SJSA1 (cell line): ENCODE measurements at places on chromosomes 12 and 14. TPM values are rescaled to one million over a fixed set of nuclear protein-coding genes. Genes with fewer than 3 reads are reported as not detected.
A peak's percentile ranks its signal among the peaks of the same experiment; 100 is the strongest.

DNA sequence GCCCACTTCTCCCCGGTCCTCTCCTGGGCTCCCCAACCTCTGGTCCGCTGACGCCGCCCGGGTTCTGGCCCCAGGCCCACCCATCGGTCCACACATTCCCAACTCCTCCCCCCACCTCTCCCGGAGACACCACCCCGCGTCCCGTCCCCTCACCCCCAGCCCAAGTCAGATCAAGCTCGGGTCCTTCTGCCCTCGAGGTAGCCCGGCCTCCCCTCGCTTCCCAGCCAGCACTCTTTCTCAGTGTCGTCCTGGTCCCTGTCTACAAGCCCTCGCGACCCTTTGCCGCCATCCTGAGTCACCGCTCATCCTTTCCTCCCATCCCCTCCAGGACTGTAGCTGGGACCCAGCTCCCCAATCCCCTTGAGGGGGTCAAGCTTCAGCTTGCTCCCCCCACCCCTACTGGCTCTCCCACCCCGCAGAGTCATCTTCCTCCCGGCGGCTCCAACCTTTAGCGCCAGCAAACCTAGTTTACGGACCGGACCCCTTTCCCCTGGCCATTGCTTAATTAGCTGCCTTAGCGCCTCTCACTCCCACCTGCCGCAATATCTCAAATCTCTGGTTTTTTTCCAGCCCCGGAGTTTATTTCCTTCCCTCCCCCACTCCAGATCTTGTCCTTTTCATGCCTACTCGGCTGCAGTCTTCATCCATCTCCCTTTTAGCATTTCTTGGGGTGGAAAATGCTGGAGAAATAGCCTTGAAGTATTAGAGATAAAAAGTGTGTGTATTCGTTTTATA is 1.1 kb downstream of the PPP4R4 start:
- peak overlapping the region; percentile 59 for H3K4me3 ChIP-seq
- no peaks in the 10 kb centered on the region for H3K36me3 ChIP-seq
- DNase-seq: no peak
- H3K27me3 ChIP-seq: peaks cover 15% of the 10 kb centered on the region; the same call in 1 of the 2 replicates

DNA sequence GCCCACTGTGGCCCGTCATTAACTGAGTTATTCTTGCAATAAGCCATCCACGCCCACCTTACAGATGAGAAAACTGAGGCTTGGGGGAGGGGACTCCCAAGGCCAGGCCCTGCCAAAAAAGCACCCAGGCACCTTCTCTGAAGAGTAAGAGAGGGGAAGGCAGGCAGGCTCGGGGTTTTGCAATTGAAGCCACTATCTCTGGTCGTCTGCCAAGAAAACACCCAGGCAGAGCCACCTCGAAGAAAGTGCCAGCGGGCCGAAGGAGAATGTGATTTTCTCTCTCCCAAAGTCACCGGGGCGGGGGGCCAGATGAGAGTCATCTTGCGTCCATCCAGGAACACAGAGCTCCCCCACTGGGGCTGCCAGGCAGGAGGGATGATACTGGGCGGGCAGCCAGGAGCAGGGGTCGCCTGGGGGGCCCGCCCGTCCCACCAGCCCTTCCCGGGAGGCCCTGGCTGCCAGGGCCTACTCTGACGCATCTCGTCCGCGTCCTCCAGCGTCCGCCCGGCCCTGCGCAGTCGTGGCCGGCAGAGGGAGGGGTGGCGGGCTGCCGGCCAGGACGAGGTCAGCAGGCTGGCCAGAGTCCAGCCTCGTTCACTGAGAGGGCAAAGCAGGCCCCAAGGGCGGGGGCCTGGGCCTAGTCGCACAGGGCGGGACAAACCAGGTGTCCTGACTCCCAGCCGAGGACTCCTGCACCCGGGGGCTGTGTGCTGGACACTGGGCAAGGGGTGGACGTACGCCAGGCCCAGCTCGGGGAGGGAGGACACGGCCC is 74.3 kb downstream of the RFLNA start:
- H3K27ac ChIP-seq: peak overlapping the region; percentile 24
- no peak overlapping the region for H3K4me3 ChIP-seq
- peaks cover 42% of the 10 kb centered on the region for H3K4me1 ChIP-seq
- DNase-seq: peak; percentile 93

DNA sequence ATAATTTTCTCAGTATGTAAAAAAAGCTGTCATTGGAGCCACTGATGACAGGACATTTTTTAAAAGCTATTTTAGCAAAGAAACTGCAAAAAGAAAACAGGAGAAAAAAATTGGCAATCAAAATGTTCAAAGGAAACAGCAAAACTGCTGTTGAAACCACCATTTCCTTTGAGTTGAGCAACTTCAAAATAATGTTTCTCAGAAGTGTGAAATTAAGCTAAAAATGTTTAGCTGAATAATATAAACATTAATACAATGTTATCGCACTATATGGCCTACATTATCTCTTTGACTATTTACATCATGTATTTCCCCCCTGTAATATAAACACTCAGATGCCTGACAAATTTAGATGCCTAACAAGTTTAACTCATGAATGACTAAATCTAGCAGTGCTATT is 23.4 kb upstream of the GLIPR1 start:
- no peaks in the 10 kb centered on the region for H3K36me3 ChIP-seq
- H3K27ac ChIP-seq: no peak overlapping the region
- DNase-seq: no peak
- no peaks in the 10 kb centered on the region for H3K27me3 ChIP-seq
- no peak overlapping the region for H3K4me3 ChIP-seq
- no peaks in the 10 kb centered on the region for H3K4me1 ChIP-seq

GRCh38 chr12:132610051-132610759 is at the start of gene LRCOL1:
Gene LRCOL1, minus strand, starts transcription at chr12:132610582. Its CDS starts 4,331 bp downstream, at chr12:132606251.
- no peak within 1 kb of the TSS for H3K27ac ChIP-seq
- peaks cover 30% of the 10 kb centered on the region for H3K27me3 ChIP-seq
- peaks cover 3% of the 10 kb centered on the region; the same call in 1 of the 2 replicates for H3K4me1 ChIP-seq
- H3K4me3 ChIP-seq: no peak within 1 kb of the TSS
- no peaks in the 10 kb centered on the region for H3K36me3 ChIP-seq

DNA sequence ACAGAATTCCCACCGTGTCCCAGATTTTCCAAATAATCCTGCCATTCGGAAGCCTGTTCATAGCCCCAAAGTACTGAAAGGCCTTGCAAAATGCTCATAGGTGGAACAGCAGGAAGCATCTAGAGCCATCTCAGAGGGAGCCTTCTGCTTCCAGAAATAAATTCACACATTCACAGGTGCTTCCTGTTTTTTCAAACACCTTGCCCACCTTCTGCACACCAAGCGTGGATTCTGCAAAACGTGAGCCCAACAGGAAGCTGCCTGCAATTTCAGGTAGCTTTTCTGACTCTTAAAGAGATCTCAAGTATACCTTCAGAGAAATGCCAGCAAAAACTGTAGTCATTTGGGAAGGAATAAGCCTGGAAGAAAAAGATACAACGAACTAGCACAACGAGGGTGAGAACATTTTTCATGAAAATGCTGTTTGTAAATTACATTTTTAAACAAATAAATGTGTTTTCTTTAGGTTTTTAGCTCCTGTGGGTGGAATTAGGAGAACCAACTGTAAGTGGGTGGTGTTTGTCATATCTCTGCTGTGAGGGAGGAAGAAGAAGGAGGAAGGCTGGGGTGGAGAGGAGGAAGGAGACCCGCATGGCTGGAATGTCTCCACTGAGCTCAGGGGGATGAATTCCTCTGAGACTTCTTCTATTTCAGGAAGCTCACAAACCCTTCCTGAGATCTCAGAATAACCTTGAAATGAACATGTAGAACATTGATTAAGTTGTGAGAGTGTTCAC is at the start of gene IFNG-AS1:
Gene IFNG-AS1 (plus strand): TSS at position 264 of the 737 bp plus-strand sequence.
- H3K4me1 ChIP-seq: 0 out of 2 replicates have a peak, but pooled peaks cover 3% of the 10 kb centered on the region
- H3K4me3 ChIP-seq: no peak within 1 kb of the TSS
- DNase-seq: no peak
- no peaks in the 10 kb centered on the region for H3K36me3 ChIP-seq
- H3K27ac ChIP-seq: no peak within 1 kb of the TSS
- H3K27me3 ChIP-seq: no peaks in the 10 kb centered on the region

DNA sequence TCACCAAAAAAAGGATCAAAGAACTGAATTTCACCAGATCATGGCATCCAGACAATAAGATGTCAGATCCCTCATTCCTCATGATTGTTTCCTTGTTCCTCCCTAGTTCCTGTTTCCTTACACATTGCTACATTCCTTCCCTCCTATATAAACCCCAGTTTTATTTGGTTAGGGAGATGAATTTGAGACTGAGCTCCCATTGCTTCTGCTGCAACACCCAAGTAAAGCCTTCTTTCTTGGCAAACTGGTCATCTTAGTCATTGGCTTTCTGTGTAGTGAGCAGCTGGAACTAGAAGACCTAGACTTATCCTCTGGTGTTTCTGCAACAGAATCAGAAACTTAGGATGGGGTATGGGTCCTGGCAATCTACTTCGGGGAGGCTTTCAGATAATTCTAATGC is 217.9 kb downstream of the NOVA1 start:
- H3K4me3 ChIP-seq: no peak overlapping the region
- H3K27me3 ChIP-seq: no peaks in the 10 kb centered on the region
- no peak for DNase-seq
- no peaks in the 10 kb centered on the region for H3K36me3 ChIP-seq

DNA sequence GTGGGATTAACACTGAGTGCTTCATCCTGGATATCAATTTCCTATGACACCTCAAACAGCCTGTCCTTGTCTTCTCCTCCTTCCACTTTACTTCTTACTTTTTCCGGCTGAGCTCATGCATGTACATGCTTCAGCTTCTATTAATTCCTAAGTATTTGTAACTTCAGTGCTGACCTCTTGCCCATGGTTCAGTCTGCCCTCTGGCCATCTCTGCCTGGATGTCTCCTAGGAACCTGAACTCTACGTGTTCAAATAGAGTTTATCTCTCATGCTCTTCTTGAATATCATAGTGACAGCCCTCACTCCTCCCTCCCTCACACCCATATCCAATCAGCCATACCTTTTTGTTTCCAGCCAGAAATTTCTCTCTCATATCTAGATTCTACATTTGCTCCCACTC is 141.6 kb downstream of the ATP23 start:
- H3K27me3 ChIP-seq: no peaks in the 10 kb centered on the region
- H3K27ac ChIP-seq: no peak overlapping the region
- no peaks in the 10 kb centered on the region for H3K36me3 ChIP-seq
- no peak overlapping the region for H3K4me3 ChIP-seq

DNA sequence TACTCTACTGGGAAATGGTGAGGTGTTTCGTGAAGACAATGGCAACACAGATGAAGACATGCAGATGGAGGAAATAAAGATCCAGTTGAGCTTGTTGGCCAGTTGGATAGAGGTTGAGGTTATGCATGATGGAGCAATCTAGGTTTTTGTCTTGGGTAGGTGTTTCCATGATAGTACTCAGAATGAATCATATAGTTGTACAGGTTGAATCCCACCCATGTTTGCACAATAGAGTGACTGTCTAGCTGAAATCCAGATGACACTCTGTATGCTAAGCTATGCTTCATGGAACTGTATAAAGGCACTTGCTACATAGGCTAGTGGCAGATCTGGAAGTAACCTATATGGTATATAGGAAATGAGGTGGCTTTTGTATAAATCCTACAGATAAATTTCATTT is 264.9 kb downstream of the NAV3 start:
- no peaks in the 10 kb centered on the region for H3K36me3 ChIP-seq
- no peak overlapping the region for H3K27ac ChIP-seq
- DNase-seq: no peak
- no peak overlapping the region for H3K4me3 ChIP-seq

GRCh38 chr12:64627771-64628170 is 17.5 kb downstream of the RASSF3 start:
- H3K36me3 ChIP-seq: peaks cover 4% of the 10 kb centered on the region; the same call in 1 of the 2 replicates
- no peak overlapping the region for H3K4me3 ChIP-seq
- H3K4me1 ChIP-seq: peaks cover 56% of the 10 kb centered on the region
- peak overlapping the region; percentile 22; the same call in 1 of the 2 replicates for H3K27ac ChIP-seq
- DNase-seq: peak; percentile 30
- no peaks in the 10 kb centered on the region for H3K27me3 ChIP-seq

- H3K4me1 ChIP-seq: peaks cover 5% of the 10 kb centered on the region; the same call in 1 of the 2 replicates
- H3K27me3 ChIP-seq: no peaks in the 10 kb centered on the region
- no peaks in the 10 kb centered on the region for H3K36me3 ChIP-seq
- H3K4me3 ChIP-seq: no peak overlapping the region
- H3K27ac ChIP-seq: no peak overlapping the region
These were observed 54.5 kb downstream of the CRACR2A start for GRCh38 chr12:3698218-3698974.

DNA sequence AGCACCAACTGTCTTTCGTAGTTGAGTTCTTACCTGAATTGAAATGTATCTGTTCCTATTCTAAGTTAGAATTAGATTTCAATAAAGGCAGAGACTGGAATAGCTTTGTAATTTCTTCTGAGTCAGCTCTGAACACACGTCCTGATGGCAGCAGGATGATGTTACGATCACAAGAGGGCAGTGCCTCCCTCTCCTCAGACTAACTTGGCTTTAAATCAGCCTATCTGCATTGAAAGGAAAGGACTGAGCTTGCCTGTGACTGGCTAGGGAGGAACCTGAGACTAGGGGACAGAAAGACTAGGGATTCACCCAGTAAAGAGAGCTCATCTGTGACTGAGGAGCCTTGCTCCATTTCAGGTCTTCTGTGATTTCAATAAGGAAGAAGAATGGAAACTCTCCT is 323.7 kb upstream of the OR4E1 start:
- no peak overlapping the region for H3K27ac ChIP-seq
- no peaks in the 10 kb centered on the region; the same call in 1 of the 2 replicates for H3K27me3 ChIP-seq
- DNase-seq: no peak
- no peaks in the 10 kb centered on the region for H3K4me1 ChIP-seq

DNA sequence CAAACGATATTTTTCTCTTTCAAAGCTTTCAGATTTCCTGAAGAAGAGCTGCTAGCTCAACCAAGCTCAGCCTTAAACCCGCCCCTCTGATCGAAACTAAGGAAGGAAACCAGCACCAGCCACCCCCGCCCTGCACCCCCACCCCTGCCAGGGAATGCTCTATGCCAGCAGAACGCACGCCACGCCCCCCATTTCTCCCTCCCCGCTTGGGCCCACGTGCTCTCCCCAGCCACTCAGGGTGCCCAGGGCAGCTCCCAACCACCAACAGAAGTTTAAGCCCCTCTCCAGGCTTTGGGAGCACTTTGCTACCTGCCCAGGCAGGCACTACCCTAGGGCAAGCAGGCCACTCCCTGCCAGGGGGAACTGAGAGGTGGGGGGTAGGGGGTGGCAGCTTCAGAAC is 18.8 kb upstream of the KRT78 start:
- H3K27me3 ChIP-seq: no peaks in the 10 kb centered on the region
- H3K4me3 ChIP-seq: no peak overlapping the region
- H3K27ac ChIP-seq: no peak overlapping the region
- H3K4me1 ChIP-seq: peaks cover 30% of the 10 kb centered on the region
- no peak for DNase-seq

DNA sequence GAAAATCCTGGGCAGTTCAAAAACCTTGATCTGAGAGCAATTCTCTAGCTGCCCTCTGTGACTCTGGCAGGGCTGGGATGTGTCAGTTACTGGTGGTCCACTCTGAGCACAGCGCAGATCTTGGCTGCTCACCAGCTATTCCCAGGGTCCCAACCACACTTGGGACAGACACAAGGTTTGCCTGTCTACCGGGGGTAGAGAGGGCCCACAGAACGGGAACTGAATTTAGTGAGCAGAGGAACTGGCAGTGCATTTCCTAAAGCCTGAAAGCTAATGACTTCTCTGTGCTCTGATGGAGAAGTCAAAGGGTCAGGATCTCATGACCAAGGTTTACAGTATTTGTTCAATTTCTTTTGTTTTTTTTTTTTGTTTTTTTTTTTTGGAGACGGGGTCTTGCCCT is 2.6 kb downstream of the PDE6H start:
- H3K4me3 ChIP-seq: no peak overlapping the region
- H3K4me1 ChIP-seq: no peaks in the 10 kb centered on the region
- no peak for DNase-seq
- no peaks in the 10 kb centered on the region for H3K27me3 ChIP-seq

Gene GCN1
- total RNA-seq: 41.0 and 47.4 TPM in 2 replicates

Gene ETNK1
- total RNA-seq: 24.5 and 25.2 TPM in 2 replicates

Gene TC2N
- total RNA-seq: 0.05 TPM in 1 of 2 replicates, not detected in the other

Gene SDR9C7
- total RNA-seq: not detected in 2 replicates

Gene AICDA
- total RNA-seq: not detected in 2 replicates

Gene TSPAN19
- total RNA-seq: not detected in 2 replicates

Gene ACACB
- 1.2 and 2.9 TPM in 2 replicates for total RNA-seq
